Esophagus squamous epithelium (tissue), 5 donors: ENCODE measurements at places on chromosomes 6 and 20.

DNA sequence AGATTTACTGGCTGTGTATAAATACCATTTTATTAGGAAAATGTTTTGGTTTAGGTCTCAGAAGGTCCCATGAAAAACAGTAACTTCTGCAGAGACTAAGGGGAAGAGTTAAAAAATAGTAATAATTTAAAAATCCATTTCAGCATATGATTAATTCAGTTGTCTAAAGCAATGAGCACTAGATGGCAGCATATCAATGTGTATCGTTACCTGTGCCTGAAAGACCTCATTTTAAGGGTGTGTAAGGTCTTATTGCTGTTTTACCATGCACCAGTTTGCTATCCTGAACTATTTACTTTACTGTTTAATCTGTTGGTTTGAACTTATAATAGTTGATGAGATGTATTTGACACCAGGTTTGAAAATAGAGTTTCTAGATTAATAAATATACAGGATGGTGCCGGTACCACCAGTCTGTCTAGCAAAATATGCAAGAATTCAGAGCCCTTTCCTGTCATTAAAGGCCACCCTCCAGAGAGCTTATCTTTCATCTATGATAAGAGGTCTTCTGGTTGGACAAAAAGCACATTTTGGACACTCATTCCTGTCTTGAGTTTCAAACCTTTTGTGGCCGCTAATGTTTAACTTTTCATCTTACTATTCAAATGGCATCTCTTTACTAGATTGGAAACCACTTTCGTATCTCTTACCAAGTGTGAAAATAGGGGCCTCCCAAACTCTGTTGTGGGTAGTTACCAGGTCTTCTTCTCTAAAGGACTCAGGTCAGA, 8.9 kb upstream of the AHI1 start:
- DNase-seq, result no peak

DNA sequence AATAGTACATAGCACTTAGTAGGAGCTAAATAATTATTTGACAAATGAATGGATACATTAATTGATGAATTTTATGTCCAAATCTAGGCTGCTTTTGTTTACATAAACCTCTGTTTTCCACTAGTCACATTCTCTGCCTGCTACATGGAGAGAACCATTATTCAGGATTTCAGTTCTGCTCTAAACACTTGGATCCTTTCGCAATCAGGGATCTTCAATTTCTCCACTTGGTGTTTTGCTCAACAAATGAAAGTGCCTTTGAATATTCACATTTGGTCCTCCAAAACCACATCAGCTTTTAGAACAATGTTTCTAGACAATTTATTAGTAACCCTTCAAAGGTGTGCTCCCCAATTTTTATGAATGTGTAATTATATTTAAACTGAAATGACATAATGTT, 30.6 kb upstream of the HLA-DQB1 start:
- no peak for DNase-seq

GRCh38 chr6:46484081-46484820, 7.0 kb downstream of the RCAN2 start:
- no peak for DNase-seq

GRCh38 chr6:107064579-107065065, 36.6 kb downstream of the MTRES1 start:
- DNase-seq, result no peak

GRCh38 chr6:154187203-154187602, 148.2 kb downstream of the OPRM1 start:
- no peak for DNase-seq

- no peak for DNase-seq
Observed at GRCh38 chr20:23159256-23159946, 73.3 kb upstream of the CD93 start.

DNA sequence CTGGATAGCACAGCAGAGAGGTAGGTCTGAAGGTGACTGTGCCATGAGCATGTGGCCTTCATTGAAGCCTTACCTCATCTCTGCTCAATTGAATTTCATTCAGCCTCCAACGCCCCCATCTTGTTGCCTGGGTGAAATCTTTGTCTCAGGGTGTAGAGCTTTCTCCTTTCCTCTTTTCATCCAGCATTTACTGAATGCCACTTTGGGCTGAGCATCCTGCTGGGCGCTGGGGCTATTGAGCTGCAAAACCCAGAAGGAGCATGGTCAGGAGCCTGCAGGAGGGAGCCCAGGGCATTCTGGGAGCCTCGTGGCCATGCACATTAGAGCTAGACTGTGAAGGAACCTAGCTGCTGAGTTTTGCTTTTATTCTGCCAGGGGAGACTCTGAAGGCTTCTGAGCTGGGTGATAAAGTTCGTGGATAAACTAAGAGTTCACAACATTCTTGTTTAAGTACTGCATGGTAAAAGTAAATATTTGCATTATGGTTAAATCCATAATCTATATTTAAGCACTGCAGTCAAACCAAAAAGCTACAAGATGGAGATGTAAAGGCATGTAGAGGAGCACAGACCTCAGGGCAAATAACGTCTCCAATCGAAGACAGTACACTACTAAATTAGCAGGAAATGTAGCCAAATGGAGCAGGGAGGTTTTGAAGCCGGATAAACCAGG, 13.2 kb upstream of the ASXL1 start:
- no peak for DNase-seq

- no peak for DNase-seq
Observed at GRCh38 chr20:18284805-18285533, 3.4 kb upstream of the ZNF133 start.

GRCh38 chr6:13397359-13398068, 69.2 kb upstream of the TBC1D7 start:
- DNase-seq, result no peak

- DNase-seq, result no peak
Observed at GRCh38 chr20:63255931-63256704, 1.9 kb upstream of the NKAIN4 start.

- no peak for DNase-seq
Observed at GRCh38 chr20:51132279-51132678, 109.4 kb upstream of the KCNG1 start.

GRCh38 chr6:14549871-14550270, 432.3 kb downstream of the CD83 start:
- no peak for DNase-seq

GRCh38 chr20:23874747-23875146, 4.8 kb downstream of the CST5 start:
- no peak for DNase-seq

GRCh38 chr20:57082357-57082945, 184.0 kb downstream of the BMP7 start:
- no peak for DNase-seq

DNA sequence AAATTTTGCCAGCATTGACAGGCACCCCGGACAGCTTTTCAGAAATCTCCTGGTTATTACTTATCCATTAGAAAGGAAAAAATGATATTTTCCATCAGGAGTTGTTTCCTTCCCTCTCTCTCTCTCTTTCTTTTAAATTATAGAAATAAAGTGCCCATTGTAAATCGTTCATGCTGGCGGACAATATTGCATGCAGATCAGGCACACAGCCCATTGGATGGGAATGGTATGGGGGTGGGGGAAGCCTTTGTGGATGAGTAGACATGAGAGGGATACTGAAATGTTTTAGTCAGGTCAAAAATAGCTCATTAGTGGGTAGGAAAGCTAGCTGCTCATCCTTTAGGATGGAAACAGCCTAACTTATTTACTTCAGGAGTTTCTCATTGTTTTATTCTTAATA, 764.9 kb upstream of the MMS22L start:
- DNase-seq, result no peak

- no peak for DNase-seq
Observed at GRCh38 chr6:39962831-39963230, 28.6 kb upstream of the MOCS1 start.

- DNase-seq, result no peak
Observed at GRCh38 chr6:110951008-110951407, 7.5 kb upstream of the GTF3C6 start.

- DNase-seq, result no peak
Observed at GRCh38 chr6:119764927-119765681, 415.5 kb upstream of the MAN1A1 start.

DNA sequence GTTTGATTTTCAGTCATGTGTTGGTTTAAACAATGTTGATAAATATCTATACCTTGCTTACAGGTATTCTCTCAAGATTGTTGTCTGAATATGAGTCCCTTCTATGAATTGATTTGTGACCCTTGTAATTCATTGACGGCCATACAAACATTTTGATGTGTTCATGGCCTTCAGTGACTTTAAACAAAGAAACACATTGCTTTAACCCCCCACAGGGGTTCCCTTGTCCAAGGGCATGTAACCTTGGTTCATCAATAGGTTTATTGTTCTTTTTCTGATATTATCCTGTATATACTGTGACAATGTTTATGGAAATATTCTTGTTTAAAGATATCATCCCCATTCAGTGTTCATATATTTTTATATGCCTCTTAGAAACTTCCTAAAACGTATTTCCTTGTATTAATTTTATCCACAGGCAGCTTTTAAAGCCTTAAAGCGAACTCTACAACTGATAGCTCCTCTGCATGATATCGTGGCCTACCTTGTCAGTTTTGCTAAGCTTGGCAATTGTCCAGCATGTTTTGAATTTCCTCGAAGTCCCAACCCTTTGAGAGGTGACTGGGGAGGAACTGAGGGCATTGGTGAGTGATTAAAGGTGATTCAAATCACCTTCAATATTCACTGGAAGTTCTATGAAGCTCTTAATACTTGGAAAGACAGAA, 87.0 kb downstream of the CD164 start:
- no peak for DNase-seq

- no peak for DNase-seq
Observed at GRCh38 chr20:2417213-2417541, 36.5 kb downstream of the TGM6 start.

DNA sequence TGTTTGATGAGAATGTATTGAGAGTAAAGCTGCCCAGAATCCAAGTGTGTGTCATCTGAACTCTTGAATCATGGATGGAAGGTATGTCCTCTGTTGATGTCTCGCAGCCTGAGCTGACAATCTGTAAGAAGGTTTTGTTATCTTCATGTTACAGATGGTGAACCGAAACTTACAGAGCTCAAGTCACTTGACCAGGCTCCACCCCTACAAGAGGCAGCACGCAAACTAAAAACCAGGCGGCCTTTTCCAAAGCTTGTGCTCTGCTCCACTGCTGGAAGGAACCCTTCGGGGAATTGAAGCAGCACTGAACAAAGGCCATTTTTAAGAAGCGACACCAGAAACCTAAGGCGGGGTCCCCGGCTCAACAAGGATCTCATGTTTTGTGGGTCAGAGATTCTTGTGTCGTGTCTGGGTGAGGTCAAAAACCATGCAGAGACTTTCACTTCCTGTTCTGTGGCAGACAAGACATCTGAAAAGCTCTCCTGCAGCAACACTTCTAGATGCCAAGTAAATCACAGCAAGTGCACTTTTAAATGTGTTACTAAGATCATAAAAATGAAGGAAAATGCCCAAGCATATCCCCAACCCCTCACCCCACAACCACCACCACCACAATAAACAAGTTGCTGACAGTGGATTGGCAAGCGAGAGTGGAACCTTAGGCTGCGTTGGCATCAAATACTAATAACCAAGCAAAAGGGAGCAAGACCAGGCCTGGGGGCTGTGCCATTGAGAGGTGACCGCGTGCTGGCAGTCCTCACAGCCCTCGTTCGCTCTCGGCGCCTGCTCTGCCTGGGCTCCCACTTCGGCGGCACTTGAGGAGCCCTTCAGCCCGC, 27.3 kb downstream of the NQO2 start:
- no peak for DNase-seq

DNA sequence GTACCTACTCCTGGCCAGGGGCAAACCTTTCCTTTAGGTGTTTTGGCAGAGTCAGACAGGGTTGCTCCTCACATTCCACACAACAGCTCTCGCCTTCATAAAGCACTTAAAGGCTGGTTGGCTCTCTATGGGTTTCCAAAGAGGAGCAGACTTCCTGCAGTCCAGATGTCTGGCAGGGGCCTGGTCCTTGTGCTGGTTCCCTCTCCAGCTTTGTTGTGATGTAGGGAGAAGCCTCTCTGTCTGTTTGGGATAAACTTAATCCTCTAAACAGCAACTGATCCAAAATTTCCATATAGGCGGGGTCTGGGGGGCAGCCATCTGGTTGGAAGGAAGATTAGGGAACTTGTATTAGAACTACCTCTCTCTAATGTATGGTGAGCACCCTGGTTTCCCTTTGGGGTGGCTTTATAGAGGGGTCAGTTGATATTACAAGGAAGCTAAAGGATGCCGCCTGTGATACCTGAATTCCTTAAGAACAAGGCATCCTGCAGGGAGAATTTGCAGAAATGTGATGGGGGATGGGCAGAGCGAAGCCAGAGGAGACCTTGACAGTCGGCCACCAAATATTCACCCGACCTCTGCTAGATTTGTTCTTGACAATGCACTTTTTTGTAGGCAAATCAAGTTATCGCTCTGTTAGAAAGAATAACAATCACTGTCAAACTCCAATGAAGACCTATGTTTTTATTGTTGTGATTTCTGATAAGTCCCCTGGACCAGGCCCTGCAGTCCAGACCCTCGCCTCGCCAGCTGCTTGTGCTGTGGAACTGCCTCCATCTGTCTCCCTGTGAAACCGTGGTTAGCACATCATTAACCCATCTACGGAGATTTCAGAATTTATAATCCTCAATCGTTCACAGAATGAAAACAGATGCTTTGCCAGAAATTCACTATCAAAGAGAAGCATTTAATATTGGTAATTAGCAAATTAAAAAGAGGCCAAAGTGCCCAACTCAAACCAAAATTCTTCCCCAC, 94.0 kb upstream of the RALGAPA2 start:
- no peak for DNase-seq

- DNase-seq, result no peak
Observed at GRCh38 chr20:46154305-46154704, 36.2 kb downstream of the CD40 start.

- DNase-seq, result peak; percentile 42
Observed at GRCh38 chr6:132354517-132355167, 46.6 kb downstream of the MOXD1 start.

- no peak for DNase-seq
Observed at GRCh38 chr6:147177286-147177685, 26.9 kb upstream of the STXBP5 start.

GRCh38 chr6:79077715-79078074, 359 bp downstream of the PHIP start:
- DNase-seq, result peak; percentile 39

GRCh38 chr6:37695273-37695672, 2.4 kb downstream of the MDGA1 start:
- no peak for DNase-seq

- DNase-seq, result no peak
Observed at GRCh38 chr20:17948442-17948841, 20.2 kb downstream of the SNX5 start.

GRCh38 chr6:148325316-148326068, 17.1 kb upstream of the SASH1 start:
- DNase-seq, result no peak

GRCh38 chr6:144012534-144012933, 4.5 kb upstream of the PLAGL1 start:
- no peak for DNase-seq
